Stimulated activated CD4-positive, alpha-beta T cell treated with anti-CD3 and anti-CD28 coated beads, Interleukin-2, amount 100 ng/mL, for 48 hours (primary cell): ENCODE measurements at places on chromosomes 1 and 21.

GRCh38 chr21:45575993-45576837 is 34.0 kb upstream of the SLC19A1 start:
- no peak for DNase-seq

DNA sequence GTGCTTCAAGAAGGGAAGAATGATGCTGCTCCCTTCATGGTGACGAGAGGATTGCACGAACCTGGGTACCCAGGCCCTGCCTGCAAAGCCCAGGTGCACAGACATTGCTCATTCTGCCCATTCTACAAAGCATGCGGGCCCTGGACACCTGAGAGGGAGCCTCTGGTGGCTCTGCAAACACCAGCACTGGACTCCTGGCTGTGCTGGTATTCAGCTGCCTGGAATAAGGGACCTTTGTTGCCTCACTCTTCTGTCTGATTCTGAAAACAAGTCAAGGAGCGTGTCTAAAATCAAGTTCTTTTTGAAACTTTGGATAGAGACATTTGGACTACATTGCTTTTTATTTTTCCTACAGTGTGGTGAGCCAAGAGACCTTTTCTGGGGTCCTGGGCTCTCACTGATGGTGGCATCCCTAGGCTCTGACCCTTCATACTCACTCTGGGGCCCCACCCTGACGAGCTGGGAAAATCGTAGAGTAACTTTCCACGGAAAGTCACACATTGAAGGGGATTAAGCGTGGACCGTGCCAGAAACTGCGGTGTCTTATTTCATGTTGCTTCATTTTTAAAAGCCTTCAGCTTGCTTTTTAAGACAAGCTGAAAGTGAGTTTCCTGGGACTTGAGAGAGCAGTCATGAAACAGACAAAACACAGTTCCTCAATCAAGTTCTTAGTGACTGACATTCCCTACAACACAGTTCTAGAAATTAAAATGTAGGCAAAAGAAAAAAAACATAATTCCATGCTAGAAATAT is 24.0 kb downstream of the ABCA4 start:
- no peak for DNase-seq

GRCh38 chr1:111882559-111882958 is 106.9 kb downstream of the KCND3 start:
- no peak for DNase-seq

- DNase-seq = no peak
These were observed 13.9 kb downstream of the SH3BP5L start for GRCh38 chr1:248811514-248812490.
